ENCODE measurements at places on chromosomes 7 and 10.

- no peak for DNase-seq
These were observed 31.5 kb upstream of the NRP1 start for GRCh38 chr10:33365871-33366411.

DNA sequence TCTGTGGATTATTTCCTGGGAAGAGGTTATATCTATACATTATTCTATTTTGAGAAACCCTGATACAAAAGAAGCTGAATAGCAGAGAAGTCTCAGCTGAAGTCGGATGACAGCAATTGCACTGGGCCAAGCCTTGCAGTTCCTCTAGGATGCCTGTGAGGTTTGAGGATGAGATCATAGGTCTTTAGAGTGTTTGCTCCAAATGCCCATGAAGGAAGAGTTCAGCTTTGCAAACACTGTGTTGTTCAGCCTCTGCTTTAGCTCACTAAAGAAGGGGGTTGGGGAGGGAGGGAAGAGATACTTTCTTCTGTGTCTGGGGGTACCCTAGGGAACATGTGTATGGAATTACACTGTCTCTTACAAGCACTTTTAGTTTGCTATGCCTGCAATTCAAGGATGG, 282.5 kb upstream of the NRP1 start:
- DNase-seq: no peak

DNA sequence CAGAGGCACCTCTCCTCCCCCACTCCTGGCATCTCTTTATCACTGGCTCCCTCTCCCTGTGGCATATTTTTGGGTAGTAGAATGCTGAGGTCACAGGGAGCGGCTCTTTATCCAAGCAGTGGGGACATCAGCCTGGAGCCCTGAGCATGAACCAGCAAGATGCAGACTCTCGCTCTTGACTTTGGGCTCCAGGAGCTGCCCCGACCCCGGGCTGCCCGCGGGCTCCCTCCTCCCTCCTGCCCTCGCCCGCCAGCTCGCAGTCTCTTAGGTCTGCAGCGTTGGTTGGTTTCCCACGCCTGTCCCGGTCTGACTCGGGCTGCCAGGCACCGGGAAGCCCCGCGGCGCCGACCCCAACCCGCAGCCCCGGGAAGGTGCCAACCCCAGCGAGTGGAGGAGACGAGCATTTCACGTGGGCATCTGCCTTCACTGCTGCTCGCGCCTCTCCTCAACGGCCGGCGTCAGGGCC, 1.3 kb downstream of the INSYN2A start:
- no peak for DNase-seq

GRCh38 chr7:142685877-142686508, 63.3 kb upstream of the PRSS1 start:
- no peak for DNase-seq

DNA sequence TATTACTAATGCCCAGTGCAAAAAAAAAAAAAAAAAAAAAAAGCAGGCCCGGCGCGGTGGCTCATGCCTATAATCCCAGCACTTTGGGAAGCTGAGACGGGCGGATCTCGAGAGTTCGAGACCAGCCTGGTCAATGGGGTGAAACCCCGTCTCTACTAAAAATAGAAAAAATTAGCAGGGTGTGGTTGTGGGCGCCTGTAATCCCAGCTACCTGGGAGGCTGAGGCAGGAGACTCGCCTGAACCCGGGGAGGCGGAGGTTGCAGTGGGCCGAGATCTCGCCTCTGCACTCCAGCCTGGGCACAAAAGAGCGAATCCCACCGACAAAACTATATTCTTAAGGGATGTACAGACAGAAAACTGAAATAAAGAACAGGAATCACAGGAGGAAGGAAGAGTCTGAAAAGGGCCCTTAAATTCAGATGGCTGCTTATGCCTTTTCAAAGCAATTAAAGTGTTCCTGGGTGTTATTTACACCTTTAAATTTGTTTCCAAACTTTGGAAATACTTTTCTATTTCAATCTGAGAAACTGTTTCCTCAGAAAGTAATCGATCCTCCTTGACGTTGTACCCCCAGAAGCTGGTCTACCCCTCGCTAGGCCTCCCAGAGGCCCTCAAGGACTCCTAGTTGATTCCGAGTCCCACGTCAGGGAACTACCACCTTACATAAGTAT, 2.0 kb upstream of the KMT2E start:
- DNase-seq: no peak

DNA sequence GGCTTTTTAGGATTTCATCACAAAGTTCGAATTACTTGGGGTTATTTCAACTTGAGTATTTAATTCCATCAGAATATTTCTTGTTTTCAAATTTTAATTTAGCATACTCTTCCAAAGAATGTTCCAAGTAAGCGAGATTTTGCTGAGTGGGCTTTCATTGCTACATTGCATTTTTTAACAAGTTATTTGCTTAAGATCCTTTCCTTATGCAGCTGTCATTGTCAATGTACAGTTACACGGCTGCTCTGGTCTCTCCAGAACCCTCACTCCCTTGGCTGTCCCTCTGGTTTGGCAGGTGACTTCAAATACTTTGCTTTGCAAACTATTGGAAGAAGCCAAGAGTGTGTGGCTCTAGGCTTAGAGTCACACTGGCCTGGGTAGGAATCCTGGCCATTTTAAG, 80.0 kb downstream of the CFAP58 start:
- DNase-seq: no peak

DNA sequence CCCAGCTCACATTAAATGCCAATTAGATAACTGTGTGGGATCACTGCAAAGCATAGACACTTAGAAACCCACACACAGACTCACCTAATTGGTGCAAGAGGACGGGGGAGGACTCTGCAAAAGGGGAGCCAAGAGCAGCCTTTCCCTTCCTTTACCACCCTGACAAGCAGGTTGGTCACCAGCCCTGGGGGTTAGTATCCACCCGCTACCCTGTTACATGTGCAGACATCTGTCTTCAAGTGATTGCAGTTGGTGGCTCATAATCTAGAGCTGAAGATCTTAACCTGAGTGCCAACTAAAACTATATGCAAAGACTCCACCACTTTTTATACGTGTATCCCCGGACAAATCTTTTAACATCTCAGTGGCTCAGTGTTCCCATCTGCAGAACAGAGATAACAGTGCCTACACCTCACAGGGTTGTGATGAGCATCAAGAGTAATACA, 56.9 kb downstream of the SORBS1 start:
- no peak for DNase-seq

- peak; percentile 16 for DNase-seq
These were observed 14.4 kb upstream of the WBP1L start for GRCh38 chr10:102729029-102730026.

DNA sequence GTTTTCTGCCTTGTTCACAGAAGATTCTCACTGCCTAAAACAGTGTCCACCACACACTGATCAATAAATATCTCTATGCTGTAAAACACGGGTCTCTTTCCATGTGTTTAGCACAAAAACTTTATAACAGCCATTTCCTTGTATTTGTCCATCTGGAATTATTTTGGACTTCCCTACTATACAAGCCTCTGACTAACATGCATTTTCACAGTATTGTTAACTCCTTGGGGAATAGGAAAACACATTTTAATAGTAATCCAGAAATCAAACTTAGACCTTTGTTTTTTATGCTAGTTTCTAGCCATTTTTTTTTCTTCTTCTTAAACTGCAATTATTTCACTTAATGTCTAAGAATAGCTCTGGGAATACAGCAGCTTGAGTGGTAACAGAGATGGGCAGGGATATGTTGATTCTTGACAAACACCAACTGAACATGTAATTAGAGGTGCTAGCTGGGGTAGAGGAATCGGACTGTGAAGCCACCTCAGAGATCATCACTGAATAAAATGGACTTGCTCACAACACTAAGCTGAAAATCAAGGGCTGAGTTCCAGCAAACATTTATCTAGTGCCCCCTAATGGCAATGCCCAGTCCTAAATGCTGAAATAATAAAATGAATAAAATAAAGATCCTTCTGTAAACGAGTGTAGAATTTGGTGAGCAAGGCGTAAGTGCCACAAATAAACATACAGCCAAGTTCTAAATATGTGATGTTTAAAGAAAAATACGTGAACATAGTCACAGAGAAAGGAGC, 593.1 kb downstream of the SORCS1 start:
- DNase-seq: no peak

DNA sequence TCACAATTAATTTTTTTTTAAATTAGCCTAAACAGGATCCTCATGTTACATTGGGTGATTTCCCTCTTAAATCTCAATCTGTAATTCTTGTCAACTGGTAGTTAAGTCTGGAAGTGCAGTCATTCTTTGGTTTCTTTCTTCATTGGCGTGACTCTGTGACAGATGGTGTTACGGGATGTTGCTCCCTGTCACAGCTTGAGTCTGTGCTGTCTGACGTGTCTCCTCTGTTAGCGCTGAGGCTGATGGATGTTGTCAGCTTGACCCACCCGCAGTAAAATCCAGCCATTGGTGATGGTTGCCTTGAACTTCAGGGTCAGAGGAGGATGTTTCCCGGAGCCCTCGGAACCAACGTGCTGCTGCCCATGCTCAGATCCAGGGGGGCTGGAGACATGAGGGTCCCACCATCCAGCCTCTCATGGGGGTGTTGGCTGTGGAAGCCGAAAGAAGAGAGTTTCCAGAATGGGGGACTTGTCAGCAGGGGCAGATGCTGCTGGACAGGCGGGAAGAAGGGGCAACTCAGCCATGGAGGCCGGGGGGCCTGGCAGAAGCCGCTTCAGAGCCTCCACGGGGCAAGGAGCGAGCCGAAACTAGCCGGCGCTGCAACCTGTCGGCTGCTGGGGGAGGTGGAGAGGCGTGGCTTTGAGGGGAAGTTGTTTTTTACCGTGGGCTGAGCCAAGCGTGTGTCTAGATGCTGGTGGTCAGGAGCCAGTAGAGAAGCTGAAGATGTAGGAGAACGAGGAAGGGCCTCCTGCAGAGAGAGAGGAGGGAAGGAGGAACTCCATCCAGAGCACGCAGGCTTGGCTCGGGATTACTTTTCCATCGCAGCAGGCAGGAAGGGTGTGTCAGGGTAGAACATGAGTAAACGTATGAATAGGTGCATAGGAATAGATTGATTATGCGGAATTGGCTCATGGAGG, 3.5 kb downstream of the SUN1 start:
- no peak for DNase-seq

- no peak for DNase-seq
These were observed 40.3 kb downstream of the COL17A1 start for GRCh38 chr10:104045151-104046089.

DNA sequence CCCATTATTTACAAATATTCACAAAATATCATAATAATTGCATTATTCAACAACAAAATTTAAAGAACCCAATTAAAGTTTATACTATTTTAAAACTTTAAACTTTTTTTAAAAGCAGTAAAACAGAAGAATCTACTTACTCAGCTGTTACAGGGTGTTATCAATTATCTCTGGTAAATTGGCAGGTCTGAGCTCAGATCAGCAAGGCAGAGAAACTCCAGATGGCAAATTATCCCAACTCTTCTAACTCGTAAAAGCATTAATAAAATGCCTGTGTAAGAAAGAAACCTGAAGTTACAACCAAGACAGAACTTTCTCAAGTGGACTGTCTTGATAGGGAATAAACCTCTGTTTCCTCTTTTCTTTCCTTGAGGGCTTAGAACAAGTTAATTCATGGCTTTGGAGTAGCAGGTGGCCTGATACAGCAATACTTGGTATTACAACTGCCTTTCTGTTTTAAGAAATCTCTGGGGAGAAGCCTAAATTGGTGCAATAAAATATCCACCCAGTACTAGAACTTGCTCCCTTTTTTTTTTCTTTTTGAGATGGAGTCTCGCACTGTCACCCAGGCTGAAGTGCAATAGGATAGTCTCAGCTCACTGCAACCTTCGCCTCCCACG, 275.3 kb upstream of the MKLN1 start:
- DNase-seq: no peak
